ENCODE measurements at places on chromosomes 12 and 14. TPM values are rescaled to one million over a fixed set of nuclear protein-coding genes. Genes with fewer than 3 reads are reported as not detected.

DNA sequence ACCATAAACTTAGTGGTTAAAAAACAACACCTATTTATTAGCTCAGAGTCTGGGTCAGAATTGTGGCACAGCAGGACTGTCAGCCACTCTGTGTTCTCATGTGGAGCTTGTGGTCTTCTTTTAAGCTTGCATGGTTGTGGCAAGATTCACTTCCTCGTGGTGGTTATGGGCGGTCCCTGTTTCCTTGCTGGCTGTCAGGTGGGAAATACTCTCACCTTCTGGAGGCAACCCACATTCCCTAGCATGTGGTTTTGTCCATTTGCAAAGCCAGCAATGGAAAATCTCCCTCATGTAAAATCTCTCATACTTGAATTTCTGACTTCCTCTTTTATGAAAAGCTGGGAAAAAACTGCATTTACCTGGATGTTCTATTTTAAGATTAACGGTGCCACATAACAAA is 229.8 kb downstream of the ALX1 start:
- no peak for DNase-seq
- no peaks in the 10 kb centered on the region for H3K4me1 ChIP-seq
- no peaks in the 10 kb centered on the region for H3K27me3 ChIP-seq
- H3K27ac ChIP-seq, result no peak overlapping the region
- no peak overlapping the region for H3K4me3 ChIP-seq
- no peaks in the 10 kb centered on the region for H3K36me3 ChIP-seq

- no peak overlapping the region for H3K27ac ChIP-seq
- H3K4me1 ChIP-seq, result peaks cover 5% of the 10 kb centered on the region
- H3K4me3 ChIP-seq, result no peak overlapping the region
- no peak for DNase-seq
- no peaks in the 10 kb centered on the region for H3K36me3 ChIP-seq
- H3K27me3 ChIP-seq, result no peaks in the 10 kb centered on the region
Observed at GRCh38 chr14:32898876-32899275, 39.8 kb upstream of the NPAS3 start.

C12orf54 gene
- not detected for total RNA-seq

ASCL1 gene
- not detected for total RNA-seq

PRDM4 gene
- 30.2 TPM for total RNA-seq

DNA sequence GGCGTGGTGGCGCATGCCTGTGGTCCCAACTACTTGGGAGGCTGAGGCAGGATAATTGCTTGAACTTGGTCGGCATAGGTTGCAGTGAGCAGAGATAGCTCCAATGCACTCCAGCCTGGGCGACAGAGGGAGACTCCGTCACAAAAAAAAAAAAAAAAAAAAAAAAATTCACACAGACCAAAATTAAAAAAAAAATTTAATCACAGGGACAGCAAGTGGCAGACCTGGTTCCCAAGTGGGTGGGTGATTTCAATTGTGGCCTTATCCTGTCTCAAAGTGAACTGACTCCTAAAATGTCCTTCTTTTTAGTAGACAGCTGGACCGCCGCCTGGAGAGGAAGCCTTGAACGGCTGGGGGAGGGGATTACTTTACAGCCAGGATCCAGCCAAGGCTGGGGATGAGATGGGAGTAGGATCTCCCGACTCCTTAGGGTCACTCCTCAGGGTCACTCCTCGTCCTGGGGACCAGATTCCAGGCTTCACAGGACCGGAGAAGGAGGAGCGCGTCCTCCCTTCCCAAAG is 1.5 kb upstream of the KCNH3 start:
- H3K27ac ChIP-seq, result no peak overlapping the region
- peaks cover 49% of the 10 kb centered on the region for H3K27me3 ChIP-seq
- H3K4me3 ChIP-seq, result peak overlapping the region; percentile 81
- no peak for DNase-seq
- H3K4me1 ChIP-seq, result peaks cover 19% of the 10 kb centered on the region
- H3K36me3 ChIP-seq, result no peaks in the 10 kb centered on the region

GRCh38 chr12:3083241-3083920 is 6.2 kb downstream of the TSPAN9 start:
- H3K4me3 ChIP-seq, result no peak overlapping the region
- no peak for DNase-seq
- H3K27ac ChIP-seq, result no peak overlapping the region
- H3K4me1 ChIP-seq, result no peaks in the 10 kb centered on the region
- H3K27me3 ChIP-seq, result peaks cover 11% of the 10 kb centered on the region

CLEC7A gene
- total RNA-seq, result not detected

TMEM119 gene
- 0.47 TPM for total RNA-seq

TPH2 gene
- not detected for total RNA-seq

SLC4A8 gene
- total RNA-seq, result 2.3 TPM

- no peaks in the 10 kb centered on the region for H3K36me3 ChIP-seq
- DNase-seq, result peak; percentile 73
- peaks cover 8% of the 10 kb centered on the region for H3K27me3 ChIP-seq
- H3K4me3 ChIP-seq, result no peak overlapping the region
- H3K27ac ChIP-seq, result no peak overlapping the region
- no peaks in the 10 kb centered on the region for H3K4me1 ChIP-seq
Observed at GRCh38 chr12:24991209-24992049, 42.5 kb upstream of the BCAT1 start.

DNA sequence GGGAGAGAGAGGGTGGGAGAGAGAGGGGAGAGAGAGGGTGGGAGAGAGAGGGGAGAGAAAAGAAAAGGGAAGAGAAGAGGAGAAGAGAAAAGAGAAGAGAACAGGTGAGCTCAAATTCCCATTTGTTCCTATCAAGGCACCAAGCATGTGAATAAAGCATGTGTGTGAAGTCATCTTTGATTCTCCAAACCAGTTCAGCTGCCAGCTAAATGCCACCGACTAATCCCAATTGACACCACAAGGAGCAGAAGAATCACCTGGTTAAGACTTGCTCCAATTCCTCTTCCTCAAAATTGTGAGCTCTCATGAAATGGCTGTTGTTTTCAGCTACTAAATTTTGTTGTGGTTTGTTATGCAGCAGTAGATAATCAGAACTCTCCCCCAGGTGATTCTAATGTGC is 188.9 kb downstream of the TMX1 start:
- no peaks in the 10 kb centered on the region for H3K4me1 ChIP-seq
- peaks cover 9% of the 10 kb centered on the region for H3K27me3 ChIP-seq
- DNase-seq, result no peak
- H3K36me3 ChIP-seq, result no peaks in the 10 kb centered on the region
- H3K4me3 ChIP-seq, result no peak overlapping the region

- DNase-seq, result no peak
- H3K36me3 ChIP-seq, result no peaks in the 10 kb centered on the region
- H3K27me3 ChIP-seq, result no peaks in the 10 kb centered on the region
- no peak overlapping the region for H3K4me3 ChIP-seq
- H3K27ac ChIP-seq, result no peak overlapping the region
Observed at GRCh38 chr12:126389220-126389841, 1324.1 kb downstream of the AACS start.

- peaks cover 4% of the 10 kb centered on the region for H3K4me1 ChIP-seq
- H3K4me3 ChIP-seq, result no peak overlapping the region
- no peak for DNase-seq
- no peak overlapping the region for H3K27ac ChIP-seq
- H3K27me3 ChIP-seq, result peaks cover 29% of the 10 kb centered on the region
Observed at GRCh38 chr12:12216349-12217017, 50.4 kb downstream of the LRP6 start.

FAM90A1 gene
- 0.31 TPM for total RNA-seq

GRCh38 chr12:104522985-104523722 is 66.4 kb downstream of the CHST11 start:
- H3K27me3 ChIP-seq, result no peaks in the 10 kb centered on the region
- DNase-seq, result no peak
- H3K4me1 ChIP-seq, result peaks cover 57% of the 10 kb centered on the region
- H3K4me3 ChIP-seq, result peak overlapping the region; percentile 42
- H3K27ac ChIP-seq, result no peak overlapping the region
- peaks cover 14% of the 10 kb centered on the region for H3K36me3 ChIP-seq

LUM gene
- not detected for total RNA-seq

RNASE3 gene
- not detected for total RNA-seq

GRCh38 chr12:95701722-95702418 is 88.7 kb downstream of the NTN4 start:
- no peaks in the 10 kb centered on the region for H3K36me3 ChIP-seq
- H3K27me3 ChIP-seq, result peaks cover 8% of the 10 kb centered on the region
- H3K4me1 ChIP-seq, result no peaks in the 10 kb centered on the region
- H3K4me3 ChIP-seq, result no peak overlapping the region
- no peak overlapping the region for H3K27ac ChIP-seq

DNA sequence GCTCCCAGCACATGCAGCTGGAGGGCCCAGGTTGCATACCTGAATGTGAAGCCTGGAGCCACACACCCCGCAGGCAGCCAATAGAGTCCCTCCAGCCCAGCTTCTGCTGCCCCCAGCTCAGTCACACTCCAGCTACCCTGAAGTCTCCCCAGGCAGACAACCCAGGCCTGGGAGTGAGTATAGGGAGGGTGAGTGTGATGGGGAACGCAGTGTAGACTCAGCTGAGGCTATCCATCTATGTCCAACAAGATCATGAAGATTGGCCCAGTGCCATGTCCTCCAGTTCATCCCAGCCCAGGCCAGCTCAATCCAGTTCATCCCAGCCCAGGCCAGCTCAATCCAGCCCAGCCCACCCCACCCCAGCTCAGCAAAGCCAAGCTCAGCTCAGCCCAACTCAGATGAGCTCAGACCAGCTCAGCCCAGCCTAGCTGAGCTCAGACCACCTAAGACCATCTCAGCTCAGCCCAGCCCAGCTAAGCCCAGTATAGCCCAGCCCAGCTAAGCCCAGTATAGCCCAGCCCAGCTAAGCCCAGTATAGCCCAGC is 330.4 kb downstream of the TMEM121 start:
- peak overlapping the region; percentile 73 for H3K27ac ChIP-seq
- peaks cover 31% of the 10 kb centered on the region for H3K4me1 ChIP-seq
- no peaks in the 10 kb centered on the region for H3K27me3 ChIP-seq
- no peak for DNase-seq

GRCh38 chr12:45655186-45655585 is 74.3 kb upstream of the ARID2 start:
- H3K36me3 ChIP-seq, result no peaks in the 10 kb centered on the region
- H3K4me1 ChIP-seq, result peaks cover 3% of the 10 kb centered on the region
- no peak overlapping the region for H3K27ac ChIP-seq
- H3K27me3 ChIP-seq, result peaks cover 41% of the 10 kb centered on the region
- no peak overlapping the region for H3K4me3 ChIP-seq
